Transverse colon (tissue), 4 donors: ENCODE measurements at places on chromosomes 11 and 22.

DNA sequence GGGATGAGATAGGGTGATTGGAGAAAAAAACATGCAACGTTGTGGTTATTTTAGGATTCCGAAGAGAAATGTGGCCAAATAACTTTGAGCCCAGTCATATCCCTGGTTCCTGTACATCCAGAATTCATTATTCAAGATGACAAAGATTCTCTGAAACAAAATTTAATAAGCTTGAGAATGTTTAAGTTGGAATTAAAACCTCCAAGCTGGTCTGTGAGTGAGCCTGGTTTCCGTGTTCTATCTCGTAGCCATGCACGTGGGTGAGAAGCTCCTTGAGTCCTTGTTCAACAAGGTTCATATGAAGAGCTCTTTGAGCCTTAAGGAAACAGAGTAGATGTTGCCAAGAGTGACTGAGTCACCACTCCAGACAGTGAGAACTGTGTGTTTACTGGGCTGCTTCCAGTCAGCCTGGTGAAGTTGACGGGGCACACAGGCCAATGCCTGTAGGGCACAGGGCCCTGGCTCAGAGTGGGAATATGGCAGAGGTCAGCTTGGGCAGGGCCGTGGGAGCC is 206.5 kb downstream of the NAV2 start:
- DNase-seq = peak; percentile 20

- no peak for DNase-seq
Measured at GRCh38 chr11:79396674-79397073, 44.2 kb downstream of the TENM4 start.

DNA sequence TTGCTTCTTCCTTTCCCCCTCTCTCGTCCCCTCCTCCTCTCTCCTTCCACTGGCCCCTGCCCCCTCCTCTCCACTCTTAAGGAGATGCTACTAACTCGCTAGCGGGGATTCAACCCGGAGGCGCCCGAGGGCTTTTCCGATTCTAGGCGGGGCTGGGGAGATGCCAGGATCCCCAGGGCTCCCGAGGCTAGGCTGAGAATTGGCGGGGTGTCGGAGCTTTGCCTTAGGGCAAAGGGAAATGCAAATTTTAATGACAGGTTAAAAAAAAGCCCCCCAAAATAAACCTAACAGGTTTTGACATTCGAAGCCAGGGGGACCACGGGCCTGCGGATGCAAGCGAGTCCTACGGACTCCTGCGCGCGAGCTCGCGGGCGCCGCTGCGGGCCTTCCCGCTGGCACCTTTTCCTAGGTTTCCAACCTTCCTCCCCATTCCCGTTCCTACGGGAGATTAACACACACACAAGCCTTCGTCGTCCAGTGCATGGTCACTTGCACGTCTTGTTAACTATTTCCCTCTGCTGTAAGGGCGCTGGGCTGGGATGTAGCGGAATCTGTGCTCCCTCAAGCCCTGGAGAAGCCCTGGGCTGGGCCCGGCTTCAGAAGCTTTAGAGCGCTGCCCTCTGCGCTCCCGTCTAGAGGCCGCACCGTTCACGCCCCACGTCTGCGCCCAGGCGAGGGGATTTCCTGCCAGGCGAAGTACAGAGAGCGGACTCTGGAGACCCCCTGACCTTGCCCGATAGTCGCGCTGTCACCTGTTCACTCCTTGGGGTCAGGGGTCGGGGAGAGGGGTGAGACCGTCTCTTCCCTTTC is 729 bp upstream of the ALX4 start:
- DNase-seq = no peak

DNA sequence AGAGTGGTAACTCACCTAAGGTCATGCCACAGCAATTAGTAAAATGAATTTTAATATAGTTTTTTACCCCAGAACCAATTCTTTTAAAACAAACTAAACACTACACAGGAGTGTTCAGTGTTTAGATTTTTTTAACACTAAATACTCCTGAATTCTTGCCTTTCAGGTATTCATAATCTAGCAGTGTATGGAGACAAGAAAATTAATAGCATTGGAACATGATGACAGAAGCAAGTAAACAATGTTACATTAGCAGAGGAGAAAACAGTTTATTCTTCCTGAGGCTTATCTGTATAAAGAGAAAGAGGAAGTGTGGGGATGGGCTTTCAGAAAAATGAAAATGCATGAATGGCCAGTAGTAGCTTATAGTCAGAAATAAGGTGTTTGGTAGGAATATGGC is 222.1 kb upstream of the FAT3 start:
- DNase-seq = no peak

DNA sequence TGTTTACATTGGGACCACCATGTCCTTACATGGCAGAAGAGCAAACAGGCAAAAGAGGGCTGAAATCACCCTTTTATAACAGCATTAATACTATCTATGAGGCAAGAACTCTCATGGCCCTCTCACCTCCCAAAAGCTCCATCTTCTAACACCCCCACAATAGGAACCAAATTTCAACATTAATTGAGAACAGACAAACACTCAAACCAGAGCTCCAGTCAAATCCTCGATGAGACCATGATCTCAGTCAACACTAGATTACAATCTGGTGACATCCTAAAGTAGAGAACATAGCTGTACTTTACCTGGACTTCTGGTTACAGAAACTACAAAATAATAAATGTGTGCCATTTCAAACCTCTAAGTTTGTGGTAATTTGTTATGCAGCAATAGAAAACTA is 25.1 kb downstream of the OR2AG2 start:
- no peak for DNase-seq

DNA sequence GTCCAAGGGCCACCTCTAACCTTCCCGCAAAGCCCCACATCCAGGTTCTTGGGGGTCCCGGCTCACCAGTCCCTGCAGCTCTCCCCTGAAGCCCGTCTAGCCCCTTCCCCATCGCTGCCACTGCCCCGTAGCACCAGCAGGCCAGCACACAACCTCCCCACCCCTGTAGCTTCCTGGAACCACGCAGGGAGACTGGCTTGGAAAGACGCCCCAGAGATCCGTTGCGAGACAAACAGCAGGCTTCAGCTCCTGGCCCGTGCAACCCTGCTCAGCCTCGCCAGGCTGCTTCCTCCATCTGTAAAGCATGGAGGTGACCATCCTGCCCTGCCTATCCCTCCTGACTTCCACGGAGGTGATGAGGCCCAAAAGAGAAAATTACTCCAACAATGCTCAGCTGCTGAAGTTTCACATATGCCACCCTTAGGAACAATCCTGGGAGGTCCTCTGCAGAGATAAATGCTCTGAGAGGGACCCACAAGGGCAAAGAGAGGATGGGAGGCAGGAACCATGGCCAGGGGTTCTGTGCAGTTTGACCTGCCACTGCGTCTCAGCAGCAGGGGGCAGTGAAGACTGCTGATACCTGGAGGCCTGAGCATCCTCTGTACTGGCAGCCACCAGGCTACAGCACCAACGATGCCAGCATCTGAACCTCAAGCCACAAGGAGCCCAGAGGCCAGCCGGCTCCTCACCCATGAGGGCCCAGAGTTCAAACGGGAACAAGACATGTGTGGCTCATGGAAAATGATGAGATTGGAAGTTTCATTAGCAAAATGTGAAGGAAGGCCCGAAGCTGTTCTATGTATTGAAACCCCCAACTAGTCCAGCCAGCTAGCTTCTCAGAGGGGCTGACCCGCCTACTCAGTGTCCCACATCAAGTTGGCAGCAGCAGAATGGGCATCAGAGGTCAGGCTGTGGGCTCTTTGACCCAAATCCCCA is 16.1 kb downstream of the DGCR2 start:
- no peak for DNase-seq

GRCh38 chr11:1837171-1838076 is 1.4 kb upstream of the TNNI2 start:
- peak; percentile 76 for DNase-seq

DNA sequence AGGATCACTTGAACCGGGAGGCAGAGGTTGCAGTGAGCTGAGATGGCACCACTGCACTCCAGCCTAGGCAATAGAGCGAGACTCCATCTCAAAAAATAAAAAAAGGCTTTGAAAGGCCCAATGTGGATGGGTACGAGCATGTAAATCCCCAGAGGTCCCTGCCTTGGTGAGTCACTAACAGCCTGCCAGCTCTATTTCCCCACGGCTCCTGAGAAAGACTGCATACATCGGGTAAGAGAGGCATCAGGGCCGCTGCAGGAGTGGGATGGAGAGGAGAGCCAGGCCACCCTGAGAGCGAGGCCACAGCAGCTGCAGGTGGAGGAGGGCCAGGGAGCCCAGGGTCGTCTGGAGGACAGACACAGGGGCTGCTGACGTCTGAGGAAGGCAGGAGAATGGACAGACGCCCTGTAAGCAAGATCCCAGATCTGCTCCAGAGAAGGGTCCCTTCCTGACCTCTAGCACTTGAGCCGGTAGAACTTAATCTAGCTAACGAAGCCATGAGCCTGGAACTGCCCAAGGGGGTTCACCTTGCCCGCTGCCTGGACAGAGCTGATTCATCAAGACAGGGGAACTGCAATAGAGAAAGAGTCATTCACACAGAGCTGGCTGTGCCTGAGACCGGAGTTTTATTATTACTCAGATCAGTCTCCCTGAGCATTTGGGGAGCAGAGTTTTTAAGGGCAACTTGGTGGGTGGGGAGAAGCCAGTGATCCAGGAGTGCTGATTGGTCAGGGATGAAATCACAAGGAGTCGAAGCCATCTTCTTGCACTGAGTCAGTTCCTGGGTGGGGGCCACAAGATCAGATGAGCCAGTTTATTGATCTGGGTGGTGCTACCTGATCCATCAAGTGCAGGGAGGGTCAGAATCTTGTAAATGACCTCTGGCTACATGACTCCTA is 5.1 kb upstream of the KRTAP5-9 start:
- no peak for DNase-seq

GRCh38 chr11:66369073-66369894 is 2.3 kb downstream of the SLC29A2 start:
- no peak for DNase-seq

GRCh38 chr11:80007616-80008015 is 566.8 kb upstream of the TENM4 start:
- no peak for DNase-seq

- DNase-seq = no peak
Measured at GRCh38 chr11:120667281-120667680, 155.7 kb downstream of the GRIK4 start.

GRCh38 chr11:69383372-69384250 is 89.7 kb downstream of the MYEOV start:
- DNase-seq = no peak

- DNase-seq = no peak
Measured at GRCh38 chr22:35089139-35089538, 23.2 kb downstream of the ISX start.

DNA sequence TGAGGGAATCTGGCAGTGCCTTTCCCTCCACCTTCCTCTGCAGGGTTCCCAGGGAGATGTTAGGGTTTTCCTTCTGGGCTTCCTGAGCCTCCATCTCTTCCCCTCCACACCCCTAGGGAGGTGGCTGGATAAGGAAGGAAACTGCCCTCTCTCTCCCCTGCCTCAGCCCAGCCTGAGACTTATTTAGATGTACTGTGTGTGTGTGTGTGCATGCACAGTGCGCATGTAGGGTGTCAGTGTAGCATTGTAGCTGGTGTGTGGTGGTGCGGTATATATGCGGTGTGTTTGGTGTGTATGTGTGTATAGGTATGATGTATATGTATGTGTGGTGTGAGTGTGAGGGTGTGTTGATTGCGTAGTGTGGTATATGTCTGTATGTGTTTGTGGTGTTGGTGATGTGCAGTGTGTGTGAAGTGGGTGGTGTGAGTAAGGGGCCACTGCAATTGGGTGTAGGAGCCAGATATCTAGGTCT is 1.5 kb downstream of the FXYD6 start:
- DNase-seq = no peak

DNA sequence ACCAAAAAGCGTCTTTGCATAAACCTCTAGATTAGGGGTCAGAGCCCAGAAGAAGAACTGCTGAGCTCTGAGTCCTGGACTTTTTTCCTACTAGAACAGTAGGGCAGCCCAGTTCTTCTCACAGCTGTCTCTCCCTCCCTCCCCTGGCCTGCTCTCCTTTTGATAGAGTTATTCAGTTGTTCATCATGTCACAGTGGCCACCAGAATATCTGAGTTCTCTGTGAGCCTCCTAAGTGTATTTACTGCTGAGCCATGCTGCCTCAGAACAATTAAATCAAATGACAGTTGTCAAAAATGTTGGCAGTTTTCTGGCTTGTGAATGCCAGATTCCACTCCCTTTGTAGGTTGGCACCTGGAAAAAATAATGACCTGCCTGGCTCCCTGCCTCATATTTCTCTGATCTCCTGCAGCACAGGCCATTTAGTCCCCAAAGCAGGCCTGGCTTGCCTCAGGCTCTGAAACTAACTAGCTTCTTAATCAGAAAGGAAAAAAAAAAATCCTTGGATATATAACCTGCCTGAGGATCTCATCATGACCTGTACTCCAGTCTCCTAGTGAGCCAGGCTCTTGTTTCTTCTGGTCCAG is 377.4 kb upstream of the LARGE1 start:
- no peak for DNase-seq

DNA sequence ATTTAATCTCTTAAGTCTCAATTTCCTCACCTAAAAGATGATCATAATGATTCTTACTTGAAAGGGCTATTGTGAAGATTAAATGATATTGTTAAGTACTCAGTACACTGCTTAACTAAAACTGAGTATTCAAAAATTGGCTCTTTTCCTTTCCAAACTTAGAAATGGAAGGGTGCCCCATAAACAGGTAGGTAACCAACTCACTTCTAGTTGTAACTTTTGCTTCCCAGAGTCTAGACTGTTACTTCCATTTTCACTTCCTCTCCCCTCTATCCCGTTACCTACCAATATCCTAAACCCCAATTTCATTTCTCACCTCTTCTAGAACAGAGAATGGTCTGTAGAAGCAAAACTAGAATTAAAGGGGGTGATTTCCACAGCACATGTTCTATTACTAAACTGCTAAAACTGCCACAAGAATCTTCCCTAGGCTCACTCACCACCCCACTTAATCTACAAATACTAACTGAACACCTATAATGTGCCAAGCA is 50.0 kb downstream of the RRAS2 start:
- no peak for DNase-seq

DNA sequence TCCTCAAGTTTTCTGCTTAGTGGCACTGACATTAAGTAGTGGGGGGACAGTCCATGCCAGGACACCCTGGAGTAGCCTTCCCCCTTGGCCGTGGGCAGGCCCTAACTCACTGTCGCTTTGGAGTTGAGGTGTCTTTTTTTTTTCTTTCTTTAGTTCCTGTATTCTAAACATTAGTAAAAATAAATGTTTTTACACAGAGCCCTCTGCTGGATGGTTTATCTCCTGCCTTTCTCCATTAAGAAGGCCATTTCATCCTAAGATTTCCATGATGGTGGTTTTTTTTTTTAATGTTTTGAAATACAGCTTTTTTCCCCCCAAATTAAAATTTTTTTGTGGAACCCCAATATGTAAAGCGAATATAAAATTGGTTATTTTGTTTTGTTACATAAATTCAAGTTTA is 1.8 kb upstream of the TIGD3 start:
- DNase-seq = no peak

- no peak for DNase-seq
Measured at GRCh38 chr11:10797001-10797400, 11.7 kb downstream of the EIF4G2 start.
